Stimulated activated CD4-positive, alpha-beta T cell treated with anti-CD3 and anti-CD28 coated beads, Interleukin-15, amount 100 ng/mL, for 48 hours (primary cell): ENCODE measurements at places on chromosomes 7 and 10.

- DNase-seq: no peak
Observed at GRCh38 chr7:134048166-134048565, 79.0 kb upstream of the LRGUK start.

GRCh38 chr7:3037259-3037658 lies 6.4 kb downstream of the CARD11 start:
- no peak for DNase-seq

DNA sequence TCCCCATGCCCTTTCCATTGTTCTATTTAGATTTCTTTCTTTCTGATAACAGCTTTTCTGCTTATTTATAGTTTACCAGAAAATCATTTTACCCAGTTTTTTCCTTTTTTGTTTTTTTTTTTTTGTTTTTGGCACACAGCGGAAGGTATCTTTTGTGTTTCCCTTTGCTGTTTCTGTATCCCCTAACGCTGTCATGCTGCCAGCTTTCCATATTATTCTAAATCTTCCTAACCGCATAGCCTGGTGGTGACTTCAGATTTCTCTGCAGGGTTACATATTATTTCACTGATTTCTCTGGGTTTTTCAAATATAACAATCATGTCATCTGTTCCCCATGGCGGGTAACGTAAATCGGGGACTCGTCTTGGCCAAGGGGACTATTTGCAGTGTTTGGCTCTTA lies 4.0 kb upstream of the SLC29A4 start:
- no peak for DNase-seq

- no peak for DNase-seq
Observed at GRCh38 chr10:104128214-104128613, 6.2 kb downstream of the SFR1 start.

DNA sequence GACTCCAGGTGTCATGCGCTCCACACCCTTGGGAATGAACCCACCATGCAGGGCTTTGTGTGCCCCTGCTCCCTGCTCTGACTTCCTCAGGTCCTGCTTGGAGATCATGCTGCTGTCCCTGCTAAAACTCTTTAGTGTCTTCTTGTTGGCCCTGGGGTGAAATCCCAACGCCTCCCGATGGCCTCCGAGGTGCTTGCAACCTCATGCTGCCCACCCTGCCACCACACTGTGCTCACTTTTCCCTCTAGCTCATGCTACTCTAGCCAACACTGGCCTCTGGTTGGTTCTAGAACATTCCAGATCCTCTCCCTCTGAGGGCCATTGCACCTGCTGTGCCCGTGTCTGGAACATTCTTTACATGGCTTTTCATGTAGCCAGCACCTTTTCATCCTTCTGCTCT lies 227.7 kb downstream of the ADAM12 start:
- DNase-seq: no peak

- DNase-seq: no peak
Observed at GRCh38 chr7:103691291-103691690, 245.3 kb upstream of the SLC26A5 start.

GRCh38 chr10:126011995-126012394 lies 115.6 kb downstream of the FANK1 start:
- no peak for DNase-seq

- DNase-seq: no peak
Observed at GRCh38 chr7:129980667-129981066, 27.9 kb upstream of the UBE2H start.

GRCh38 chr7:111492234-111492633 lies 70.1 kb downstream of the IMMP2L start:
- no peak for DNase-seq

DNA sequence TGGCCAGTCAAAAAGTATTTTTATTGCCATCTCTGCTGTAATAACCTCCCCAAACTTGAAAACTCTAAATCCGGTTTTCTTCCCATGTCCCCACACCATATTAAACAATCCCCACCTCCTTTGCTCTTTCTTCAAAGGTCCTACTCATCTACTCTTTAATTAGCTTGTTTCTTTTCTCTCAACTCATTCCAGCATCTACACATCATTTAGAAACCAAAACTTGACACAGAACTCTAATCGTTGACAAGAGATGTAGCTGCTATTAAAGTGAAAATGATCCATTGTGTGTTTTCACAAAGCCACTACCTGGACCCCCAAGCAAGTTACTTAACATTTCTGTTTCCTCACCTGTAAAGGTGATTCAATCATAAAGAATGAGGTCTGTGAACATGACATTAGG lies 436.3 kb upstream of the NPVF start:
- DNase-seq: no peak

GRCh38 chr7:38070718-38071117 lies 107.3 kb upstream of the STARD3NL start:
- no peak for DNase-seq

- DNase-seq: peak; percentile 57
Observed at GRCh38 chr7:55517191-55517633, 55.1 kb downstream of the VOPP1 start.
